PC-9 (cell line): ENCODE measurements at places on chromosomes 3 and 15. TPM values are rescaled to one million over a fixed set of nuclear protein-coding genes. Genes with fewer than 3 reads are reported as not detected.

- no peaks in the 10 kb centered on the region for H3K4me1 ChIP-seq
- H3K27me3 ChIP-seq = no peaks in the 10 kb centered on the region
- H3K27ac ChIP-seq = no peak overlapping the region
- no peak overlapping the region for H3K4me3 ChIP-seq
- no peak for DNase-seq
Observed at GRCh38 chr3:108565506-108565905, 23.7 kb downstream of the CIP2A start.

DNA sequence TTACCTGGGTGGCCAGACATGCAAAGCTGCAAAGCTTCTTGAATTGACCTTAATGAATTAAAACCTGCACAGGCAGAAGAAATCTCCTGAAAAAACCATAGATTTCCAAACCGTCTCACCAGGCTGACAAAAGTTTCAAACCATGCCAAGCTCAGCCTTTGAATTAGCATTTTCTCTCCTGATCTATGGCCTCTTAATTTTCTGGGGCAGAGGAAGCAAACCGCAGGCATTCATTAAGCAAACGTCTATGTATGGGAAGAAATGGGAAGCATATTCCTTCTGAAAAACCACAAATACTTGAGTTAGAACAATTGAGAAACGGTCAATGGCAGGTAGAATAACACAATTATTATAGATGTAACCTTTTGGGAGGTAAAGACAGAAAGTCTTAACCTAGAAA is 500.2 kb upstream of the NR2F2 start:
- no peaks in the 10 kb centered on the region for H3K4me1 ChIP-seq
- no peak overlapping the region for H3K4me3 ChIP-seq
- H3K27ac ChIP-seq = no peak overlapping the region
- DNase-seq = no peak
- no peaks in the 10 kb centered on the region for H3K36me3 ChIP-seq
- H3K27me3 ChIP-seq = no peaks in the 10 kb centered on the region

The RNF168 gene
- total RNA-seq = 49.3 and 60.6 TPM in 2 replicates

The IL5RA gene
- not detected in 2 replicates for total RNA-seq
